ENCODE measurements at places on chromosomes 16 and 17. TPM values are rescaled to one million over a fixed set of nuclear protein-coding genes. Genes with fewer than 3 reads are reported as not detected.
A peak's percentile ranks its signal among the peaks of the same experiment; 100 is the strongest.

DNA sequence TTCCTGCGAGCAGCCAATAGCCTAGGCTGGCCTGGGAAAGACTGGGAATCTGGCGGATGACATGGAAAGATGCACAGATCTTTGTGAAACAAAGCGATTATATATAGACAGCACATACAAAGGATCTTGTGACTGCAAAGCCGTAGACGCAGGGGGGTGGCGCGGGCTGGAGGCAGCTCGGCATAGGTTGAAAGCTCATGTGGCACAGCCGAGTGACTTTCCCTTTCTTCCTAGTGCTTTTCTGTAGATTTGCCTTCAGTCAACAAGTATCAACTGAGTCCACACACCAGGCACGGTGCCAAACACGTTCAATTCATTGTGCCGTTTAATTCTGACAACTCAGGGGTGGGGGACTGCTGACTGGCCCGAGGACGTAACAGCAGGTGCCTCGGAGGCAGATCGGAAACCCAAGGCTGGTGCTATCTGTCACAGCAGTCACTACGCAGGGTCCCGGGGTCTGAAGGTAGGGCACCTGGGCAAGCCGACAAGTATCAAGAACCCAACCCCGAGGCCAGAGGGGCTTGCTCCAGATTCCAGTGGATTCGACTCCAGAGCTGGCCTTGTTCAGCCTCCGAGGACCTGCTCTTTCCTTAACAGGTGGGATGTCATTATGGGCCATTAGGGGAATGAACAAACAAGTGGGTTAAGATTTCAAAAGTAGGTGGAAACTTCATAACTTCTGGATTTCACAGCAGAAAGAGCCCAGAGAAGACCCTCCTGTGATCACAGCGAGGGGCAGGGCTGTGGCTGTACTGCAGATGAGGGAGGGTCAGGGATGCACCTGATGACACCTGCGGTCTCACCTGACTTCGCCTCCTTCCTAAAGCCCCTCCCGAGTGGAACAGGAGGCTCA is 5.9 kb downstream of the PAM16 start:
- DNase-seq: no peak

- DNase-seq: no peak
Measured at GRCh38 chr17:44955674-44956425, 8.3 kb upstream of the KIF18B start.

DNA sequence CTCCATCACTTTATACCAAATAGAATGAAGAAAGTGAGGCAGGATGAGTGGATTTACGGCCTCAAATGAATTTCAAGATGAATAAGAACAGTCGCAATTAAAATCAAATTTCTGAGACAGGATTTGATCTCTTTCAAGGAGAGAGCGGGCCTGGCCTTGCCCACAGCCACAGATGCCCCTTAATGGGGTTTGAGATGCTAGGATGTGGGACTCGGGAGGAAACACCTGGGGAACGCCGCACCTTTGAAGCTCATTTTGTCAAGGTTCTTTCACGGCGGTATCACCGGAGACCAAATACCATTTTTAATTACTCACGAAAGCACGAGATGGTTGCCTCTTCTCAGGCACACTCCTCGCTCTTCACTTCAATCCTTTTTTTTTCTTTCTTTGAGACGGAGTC is 178.1 kb upstream of the SDK2 start:
- DNase-seq: no peak

DNA sequence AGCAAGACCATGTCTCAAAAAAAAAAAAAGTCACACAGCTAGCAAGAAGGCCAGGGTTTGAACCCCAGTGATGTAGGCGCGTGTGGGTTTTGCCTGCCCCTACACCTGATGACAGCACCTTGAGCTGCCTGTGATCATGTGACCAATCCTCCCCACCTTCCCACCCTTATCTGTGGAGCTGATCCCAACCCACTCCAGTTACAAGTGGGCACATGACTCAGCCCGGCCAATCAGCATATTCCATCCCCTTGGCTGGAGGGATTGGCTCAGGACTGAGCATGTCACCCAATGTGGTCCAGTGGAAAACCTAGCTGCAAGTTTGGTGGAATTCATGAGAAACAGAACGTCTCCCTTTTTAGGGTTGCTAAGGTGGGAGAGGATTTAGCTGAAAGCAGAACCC is 6.6 kb downstream of the TMEM114 start:
- no peak for DNase-seq

GRCh38 chr16:65547772-65548446 is 426.0 kb upstream of the CDH11 start:
- DNase-seq: peak; percentile 98

DNA sequence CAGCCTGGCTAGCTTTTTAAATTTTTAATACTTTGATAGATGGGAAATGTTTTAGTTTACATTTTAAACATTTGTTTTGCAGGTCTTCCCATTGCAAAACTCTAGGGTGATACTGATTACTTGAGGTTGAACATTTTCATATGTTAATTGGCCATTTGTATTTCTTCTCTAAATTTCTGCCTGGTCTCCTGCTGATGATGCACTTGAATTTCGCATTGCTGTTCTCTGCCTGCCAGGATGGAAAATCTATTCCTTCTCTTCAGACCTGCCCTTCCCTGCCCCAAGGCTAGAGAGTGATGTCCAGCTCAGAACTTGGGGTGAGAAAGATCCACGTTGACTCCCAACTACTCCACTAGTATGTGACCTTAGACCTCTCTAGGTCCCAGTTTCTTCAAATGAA is 134.7 kb downstream of the PITPNC1 start:
- DNase-seq: no peak

DNA sequence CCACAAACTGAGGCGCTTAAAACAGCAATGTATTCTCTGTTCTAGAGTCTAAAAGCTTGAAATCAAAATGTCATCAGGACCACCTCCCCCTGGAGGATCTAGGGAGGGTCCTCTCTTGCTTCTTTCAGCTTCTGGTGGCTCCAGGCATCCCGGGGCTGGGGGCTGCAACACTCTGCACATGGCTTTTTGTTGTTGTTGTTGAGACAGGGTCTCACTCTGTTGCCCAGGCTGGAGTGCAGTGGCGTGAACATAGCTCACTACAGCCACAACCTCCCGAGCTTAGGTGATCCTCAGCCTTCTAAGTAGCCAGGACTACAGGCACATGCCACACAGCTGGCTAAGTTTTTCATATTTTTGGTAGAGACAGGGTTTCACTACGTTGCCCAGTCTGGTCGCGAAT is 37.0 kb upstream of the SNN start:
- DNase-seq: no peak

DNA sequence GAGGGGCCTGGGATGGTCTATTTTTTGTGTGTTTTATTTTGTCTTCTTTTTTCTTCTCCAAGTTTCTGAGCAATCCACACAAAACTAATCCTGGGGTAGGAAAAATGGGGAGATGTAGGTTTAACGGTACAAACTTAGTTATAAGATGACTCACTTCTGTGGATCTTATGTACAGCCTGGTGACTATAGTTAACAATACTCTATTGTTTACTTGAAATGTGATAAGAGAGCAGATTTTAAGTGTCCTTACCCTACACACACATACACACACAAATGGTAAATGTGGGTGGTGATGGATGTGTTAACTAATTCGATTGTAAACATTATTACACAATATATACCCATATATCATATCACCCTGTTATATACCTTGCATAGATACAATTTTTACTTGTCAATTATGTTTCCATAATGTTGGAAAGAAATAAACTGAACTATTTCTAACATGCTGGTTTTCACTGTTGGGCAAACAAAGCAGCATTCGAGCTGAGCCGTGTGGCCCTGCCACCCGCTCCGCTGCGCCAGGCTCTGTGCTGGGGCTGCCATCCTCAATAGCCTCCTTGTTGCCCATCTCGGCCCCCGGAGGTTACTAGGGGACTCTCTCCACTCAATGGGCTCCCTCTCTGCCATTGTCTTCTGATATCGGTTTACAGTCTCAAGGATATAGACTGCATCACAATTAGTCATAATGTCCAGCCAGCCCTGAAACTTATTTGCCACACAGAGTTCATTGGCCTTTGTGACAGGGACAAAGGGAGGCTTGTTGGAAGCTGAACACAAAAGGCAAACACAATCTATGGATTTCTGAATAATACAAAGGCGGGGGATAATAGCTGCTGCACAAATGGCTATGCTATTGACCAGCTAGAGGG is 380.3 kb upstream of the MAF start:
- DNase-seq: no peak

The LRRC37A2 gene
- total RNA-seq: 2.3 TPM

The ADAP2 gene
- total RNA-seq: 0.90 TPM

The MYH3 gene
- total RNA-seq: 0.45 TPM

All from fibroblast of the aortic adventitia (primary cell).